Psoas muscle (tissue), 8 donors: ENCODE measurements at places on chromosomes 1 and 21. TPM values are rescaled to one million over a fixed set of nuclear protein-coding genes. Genes with fewer than 3 reads are reported as not detected.

The LCE6A gene
- total RNA-seq, result not detected

The HMGCL gene
- 37.2 TPM for total RNA-seq

The LCE2B gene
- not detected for total RNA-seq

GRCh38 chr1:156922986-156923669, 2.7 kb downstream of the LRRC71 start:
- H3K4me3 ChIP-seq, result no peak overlapping the region
- peaks cover 6% of the 10 kb centered on the region for H3K4me1 ChIP-seq
- H3K36me3 ChIP-seq, result no peaks in the 10 kb centered on the region

DNA sequence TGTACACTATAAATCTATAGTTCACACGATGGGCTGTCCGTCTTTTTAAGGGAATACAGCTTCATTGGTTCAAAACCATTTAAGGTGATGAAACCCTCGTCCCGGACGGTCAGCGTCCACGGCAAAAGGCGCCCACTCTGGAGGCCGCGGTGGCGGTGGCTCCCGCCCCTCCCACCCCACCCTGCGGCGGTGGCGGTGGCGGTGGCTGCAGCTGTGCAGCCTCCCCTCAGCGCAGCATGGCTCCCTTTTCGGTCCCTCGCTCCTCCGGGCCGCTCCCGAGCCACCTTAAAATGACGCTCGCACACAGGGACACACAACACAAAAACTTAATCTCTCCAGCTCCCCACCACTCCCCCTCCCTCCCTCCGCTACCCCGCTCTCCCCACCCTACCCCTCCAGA, 69.1 kb downstream of the WLS start:
- H3K36me3 ChIP-seq, result peaks cover 4% of the 10 kb centered on the region
- no peaks in the 10 kb centered on the region for H3K27me3 ChIP-seq
- no peak overlapping the region for H3K4me3 ChIP-seq
- no peak overlapping the region for H3K27ac ChIP-seq
- DNase-seq, result no peak
- peaks cover 2% of the 10 kb centered on the region for H3K4me1 ChIP-seq
